Glomerular endothelial cell (primary cell): ENCODE measurements at places on chromosomes 2 and 18. TPM values are rescaled to one million over a fixed set of nuclear protein-coding genes. Genes with fewer than 3 reads are reported as not detected.

DNA sequence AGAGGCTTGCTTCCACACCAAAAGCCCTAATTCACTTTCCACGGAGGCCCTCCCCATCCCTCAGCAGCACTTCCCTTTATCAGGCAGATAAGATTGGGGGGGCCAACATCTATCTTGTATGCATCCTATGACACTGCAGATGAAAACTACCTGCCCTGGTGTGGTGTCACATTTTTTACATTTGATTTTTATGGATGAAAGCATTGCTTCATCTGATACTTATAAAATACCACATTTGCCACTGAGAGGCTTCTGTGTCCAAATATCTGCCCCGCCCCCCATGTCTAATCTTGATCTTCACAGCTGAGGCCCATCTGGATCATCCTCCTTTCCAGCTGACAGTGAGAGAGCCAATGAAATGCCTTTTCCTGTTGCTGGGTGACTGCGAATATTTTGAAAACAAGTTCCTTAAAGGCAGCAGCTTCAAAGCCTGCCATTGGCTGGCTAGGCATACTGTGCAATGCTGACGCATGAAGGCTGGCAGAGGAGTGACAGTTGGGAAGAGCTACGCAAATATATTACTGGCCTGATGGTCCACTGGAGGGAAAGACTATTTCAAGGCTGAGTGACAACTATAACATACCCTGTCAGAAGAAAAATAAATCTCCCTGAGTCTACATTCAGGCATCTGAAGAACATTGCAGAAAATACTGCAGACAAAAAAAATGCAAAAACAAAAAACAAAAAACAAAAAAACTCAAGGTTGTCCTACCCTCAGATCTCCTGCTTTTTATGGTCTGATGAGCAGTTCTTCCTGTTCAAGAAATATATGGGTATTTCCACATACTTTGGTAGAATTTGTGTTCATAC is 318.7 kb downstream of the PDE11A start:
- DNase-seq = no peak

DNA sequence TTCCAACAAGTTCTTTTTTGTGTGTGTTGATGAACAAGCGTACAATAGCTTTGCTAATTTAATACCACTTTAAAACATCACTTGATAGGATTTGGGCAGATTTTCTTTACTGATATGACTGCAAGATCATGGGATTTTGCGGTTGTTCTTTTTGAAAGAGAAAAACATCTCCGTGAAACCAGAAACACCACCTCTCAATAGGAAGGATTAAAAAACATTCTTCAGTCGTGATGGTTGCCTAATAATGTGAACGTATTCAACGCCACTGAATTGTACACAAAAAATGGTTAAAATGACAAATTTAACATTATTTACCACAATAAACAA is 19.3 kb downstream of the RBMS1 start:
- no peak for DNase-seq

Gene LDLRAD4
- total RNA-seq = 2.2 and 13.4 TPM in 2 replicates

Gene ARL4C
- total RNA-seq = 30.0 and 56.7 TPM in 2 replicates
